ENCODE measurements at places on chromosomes 16 and 17.
A peak's percentile ranks its signal among the peaks of the same experiment; 100 is the strongest.

- DNase-seq: no peak
Measured at GRCh38 chr17:77526728-77527350, 386.1 kb downstream of the SEC14L1 start.

- DNase-seq: no peak
Measured at GRCh38 chr17:49848019-49848473, at the start of gene TAC4. TSS of gene TAC4 (minus strand) at chr17:49848069. CDS start at chr17:49848017, 52 bp downstream.

DNA sequence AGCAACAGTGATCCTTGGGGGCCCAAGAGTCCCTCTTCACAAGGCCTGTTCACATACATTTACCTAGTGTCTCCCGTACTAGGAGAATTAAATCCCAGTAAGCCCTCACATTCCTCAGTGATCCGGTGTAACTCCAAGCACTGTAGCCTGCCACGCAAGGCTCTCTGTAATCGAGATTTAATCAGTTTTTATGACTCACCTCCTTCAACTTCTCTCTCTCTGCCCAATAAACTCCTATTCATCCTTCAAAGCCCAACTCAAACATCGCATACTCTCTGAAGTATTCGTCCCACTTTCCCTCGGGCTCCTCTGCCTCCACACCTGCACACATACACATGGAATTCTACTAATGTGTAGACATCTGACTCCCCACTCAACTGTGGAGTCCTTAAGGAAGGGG is 141.8 kb downstream of the CMIP start:
- DNase-seq: no peak

GRCh38 chr16:53896722-53897121 is 192.8 kb downstream of the FTO start:
- DNase-seq: no peak

- no peak for DNase-seq
Measured at GRCh38 chr16:89720551-89720812, 216 bp downstream of the VPS9D1 start.

- DNase-seq: no peak
Measured at GRCh38 chr17:83119987-83120864, 40.8 kb downstream of the METRNL start.

DNA sequence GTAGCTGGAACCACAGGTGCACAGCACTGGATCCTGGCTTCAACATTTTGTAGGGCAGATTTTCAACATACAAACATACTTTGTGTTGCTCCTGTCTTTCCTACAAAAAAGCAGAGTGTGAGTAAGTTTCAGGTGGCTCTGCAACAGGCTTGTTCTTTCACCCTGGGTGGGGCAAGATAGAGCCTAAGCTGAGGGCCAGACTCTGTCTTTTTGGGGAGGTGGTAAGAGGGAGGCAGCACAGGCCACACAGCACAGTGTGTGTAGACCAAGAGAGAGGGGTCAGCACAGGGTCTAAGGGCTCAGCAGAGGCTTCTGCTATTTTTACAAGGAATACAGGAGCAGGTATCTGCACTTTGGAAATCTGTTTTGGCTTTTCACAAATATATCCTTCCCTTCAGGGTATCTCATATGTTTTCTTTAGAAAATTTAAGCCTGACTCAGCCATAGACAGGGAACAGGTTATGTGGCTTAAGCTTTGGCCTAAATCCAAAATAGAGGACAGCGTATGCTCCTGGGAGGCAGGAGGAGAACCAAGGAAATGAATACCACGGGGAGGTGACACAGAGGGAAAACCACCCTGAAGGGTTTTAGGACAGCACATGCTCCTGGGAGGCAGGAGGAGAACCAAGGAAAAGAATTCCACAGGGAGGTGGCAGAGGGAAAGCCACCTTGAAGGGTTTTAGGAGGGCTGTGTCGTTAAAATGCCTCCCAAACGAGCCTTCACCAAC is 21.6 kb downstream of the EMC8 start:
- no peak for DNase-seq

DNA sequence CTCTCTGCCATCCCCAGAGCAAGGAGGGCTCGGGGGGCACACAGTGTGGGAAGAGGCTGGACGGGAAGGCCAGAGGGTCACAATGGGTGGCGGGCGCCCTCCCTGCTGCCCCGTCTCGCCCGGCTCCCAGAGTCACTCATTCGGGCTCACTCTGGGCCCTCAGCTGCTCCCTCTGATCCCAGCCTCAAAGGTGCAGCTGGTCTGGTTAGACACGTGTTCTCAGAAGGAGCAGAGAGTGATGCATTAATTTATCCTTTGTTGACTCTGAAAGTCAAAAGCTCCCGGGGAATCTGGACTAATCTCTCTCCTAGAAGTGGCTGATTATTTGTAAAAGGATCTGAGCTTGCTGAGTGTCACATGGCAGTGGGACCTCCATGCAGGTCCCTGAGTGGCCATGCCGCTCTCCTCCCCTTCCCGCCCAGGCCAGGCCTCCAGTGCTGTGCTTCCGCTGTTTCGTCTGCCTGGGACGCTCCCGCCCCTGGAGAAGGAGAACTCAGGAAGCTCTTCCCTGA is 87.5 kb downstream of the SEC14L1 start:
- DNase-seq: no peak

DNA sequence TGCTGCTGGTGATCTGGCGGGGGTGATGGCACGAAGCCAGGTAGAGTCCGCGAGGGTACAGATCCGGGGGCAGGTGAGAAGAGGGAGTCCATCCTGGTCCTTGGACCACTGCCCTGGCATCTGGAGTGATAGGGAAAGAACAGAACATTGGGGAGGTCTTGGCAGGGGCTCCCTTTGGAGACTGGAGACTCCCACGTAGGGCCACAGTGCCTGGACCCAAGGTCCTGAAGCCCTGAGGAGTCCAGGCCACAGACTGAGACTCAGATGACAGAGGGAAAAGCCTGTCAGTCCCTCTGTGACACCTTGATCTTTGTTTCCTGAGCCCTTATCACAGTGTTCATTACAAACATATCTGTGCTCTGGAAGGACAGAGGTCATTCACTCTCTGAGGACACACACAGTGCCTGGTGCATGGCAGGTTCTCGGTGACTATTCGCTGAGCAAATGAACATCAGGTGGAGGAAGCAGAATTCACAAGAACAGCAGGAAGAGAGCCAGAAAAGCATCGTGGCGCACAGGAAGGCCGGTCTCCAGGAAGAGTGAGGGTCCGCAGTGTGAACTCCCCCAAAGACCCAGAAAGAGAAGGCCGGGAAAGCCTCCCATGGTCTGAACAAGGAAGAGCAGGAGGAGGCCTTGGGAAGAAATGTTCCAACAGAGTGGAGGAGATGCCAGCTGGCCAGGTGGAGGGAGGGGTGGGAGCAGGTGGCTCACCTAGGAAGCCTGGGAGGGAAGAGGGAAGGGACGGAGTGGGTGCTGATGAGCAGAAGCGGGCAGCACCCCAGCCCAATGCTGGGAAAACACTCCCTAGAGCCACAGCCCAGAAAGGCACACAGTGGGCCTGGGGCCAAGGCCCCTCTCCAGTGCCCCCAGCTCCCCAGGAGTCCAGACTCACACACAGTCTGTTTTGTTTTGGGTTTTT is 20.5 kb downstream of the PEMT start:
- no peak for DNase-seq

GRCh38 chr17:3739422-3740124 is 15.9 kb downstream of the HASPIN start:
- no peak for DNase-seq

DNA sequence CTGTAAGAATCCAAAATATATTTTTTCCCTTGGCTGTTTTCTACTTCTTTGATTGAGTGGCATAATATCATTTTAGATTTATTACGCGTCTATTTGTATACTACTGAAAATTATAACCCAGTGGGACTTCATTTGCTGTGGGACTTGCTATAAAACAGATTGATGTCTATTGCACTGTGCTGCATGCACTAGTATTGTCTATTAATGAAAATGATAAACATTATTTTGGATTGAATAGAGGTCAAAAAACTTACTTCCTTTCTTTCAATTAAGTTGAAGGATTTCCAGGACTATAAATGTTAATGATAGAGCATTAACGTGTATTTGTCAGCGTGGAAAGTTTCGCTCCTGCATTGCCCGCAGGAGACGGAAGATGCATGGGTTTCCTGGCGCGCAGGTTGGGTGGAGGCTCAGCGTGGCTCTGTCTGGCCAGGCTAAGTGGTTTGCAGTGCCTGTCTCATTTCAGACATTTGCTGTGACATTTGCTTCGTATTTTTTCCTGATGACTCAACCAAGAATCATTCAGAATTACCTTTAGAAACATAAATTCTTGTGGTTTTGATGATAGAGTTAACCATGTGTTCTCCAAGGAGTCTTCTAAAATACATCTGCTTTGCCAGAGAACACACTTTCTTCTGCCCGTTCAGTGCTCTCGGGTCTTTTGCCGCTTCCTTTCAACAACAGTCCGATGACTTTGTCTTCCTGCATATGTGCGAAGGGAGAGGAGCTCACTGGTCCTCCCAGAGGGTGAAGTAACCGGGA is 216.7 kb downstream of the RPTOR start:
- no peak for DNase-seq

GRCh38 chr17:75572713-75573539 is 14.7 kb upstream of the MYO15B start:
- DNase-seq: no peak

DNA sequence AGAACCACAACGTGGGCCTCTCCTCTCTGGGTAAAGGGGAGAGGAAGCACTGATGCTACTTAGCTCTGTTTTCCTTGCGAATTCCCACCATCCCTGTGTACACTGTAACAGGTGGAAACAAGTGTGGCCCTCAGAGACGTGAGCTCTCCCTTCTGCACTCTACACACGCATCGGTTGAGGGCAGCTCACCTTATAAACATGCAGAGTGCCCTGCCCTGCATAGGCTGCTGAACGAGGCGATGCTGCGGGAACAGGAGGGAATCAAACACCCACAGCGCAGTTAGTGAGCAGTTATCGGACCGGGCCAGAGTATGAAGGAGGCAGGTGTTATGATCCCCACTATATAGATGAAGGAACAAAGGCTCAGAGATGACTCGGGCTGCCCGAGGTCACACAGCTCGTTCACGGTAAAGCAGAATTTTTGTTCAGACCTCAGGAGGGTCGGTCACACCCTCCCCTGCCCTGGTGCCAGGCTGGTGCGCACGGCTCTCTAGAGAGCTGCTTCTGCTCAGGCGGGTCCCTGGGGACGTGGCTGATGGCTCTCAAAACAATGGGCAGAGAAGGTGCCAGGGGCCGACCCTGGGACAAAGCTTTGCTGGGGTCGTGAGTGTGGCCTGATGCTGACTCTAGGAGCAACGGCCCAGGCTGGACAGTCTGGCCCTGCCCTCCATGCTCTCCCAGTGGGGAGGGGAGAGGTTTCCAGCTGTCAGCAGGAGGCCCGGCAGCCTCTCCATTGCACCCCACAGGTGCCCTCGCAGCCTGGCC is 68.5 kb downstream of the RPH3AL start:
- DNase-seq: no peak

DNA sequence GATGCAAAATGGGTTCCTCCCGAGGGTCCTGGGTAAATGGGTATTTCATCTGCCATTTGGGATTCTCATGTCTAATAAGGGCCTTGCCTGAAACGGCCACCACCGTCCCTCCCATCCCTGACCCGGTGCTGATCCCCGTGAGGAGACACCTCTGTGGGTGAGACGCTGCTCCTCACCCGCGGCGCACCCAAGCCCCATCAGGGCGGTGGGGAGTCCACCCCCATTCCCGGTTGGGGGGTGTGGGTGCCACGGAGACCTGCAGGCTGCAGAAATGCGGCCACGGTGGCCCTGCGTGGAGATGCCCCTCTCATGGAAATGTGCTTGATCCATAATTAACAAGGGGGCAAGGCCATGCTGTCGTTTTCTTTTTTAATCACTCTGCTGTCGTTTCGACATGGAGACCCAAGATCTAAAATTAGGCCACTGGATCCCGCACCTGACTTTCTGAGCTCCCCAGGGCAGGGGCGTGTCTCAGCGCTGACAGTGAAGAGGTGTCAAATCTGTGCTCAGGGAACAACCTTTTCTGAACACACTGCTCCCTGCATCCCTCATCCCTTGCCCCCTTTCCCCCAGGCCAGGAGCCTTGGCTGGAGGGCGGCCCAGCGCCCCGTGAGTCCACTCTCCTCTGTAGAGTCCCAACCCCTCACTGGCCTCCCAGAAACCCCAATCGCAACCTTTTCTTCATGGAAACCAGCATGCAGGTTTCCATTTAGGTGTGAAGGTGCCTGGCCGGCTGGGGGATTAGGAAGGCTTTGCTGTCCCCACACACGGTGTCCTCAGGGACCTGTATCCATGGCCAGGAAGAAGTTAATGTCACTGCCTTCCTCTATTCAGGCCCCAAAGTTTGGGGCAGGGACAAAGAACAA is 38.9 kb downstream of the PEMT start:
- no peak for DNase-seq

GRCh38 chr17:20281860-20282259 is 185.5 kb downstream of the LGALS9B start:
- DNase-seq: no peak

- DNase-seq: peak; percentile 49
Measured at GRCh38 chr16:69720822-69721430, 5.4 kb downstream of the NQO1 start.

DNA sequence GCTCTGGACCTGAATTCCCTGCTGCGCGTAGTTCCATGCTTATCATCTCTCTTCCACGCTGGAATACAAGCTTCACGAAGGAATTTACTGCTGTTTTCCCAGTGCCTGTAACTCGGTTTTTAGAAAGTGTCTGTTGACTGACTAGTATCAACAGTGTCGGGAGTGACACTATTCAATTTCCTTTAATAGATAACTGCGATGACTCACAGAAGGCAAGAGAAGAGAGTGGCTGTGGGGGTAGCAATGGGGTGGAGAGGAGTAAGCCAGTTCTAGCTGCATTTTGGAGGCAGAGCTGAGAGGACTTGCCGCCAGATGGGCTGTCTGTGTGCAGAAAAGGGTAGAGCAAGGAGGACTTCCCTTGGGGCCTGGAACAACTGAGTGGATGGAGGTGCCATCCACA is 25.2 kb downstream of the B4GALNT2 start:
- DNase-seq: no peak

DNA sequence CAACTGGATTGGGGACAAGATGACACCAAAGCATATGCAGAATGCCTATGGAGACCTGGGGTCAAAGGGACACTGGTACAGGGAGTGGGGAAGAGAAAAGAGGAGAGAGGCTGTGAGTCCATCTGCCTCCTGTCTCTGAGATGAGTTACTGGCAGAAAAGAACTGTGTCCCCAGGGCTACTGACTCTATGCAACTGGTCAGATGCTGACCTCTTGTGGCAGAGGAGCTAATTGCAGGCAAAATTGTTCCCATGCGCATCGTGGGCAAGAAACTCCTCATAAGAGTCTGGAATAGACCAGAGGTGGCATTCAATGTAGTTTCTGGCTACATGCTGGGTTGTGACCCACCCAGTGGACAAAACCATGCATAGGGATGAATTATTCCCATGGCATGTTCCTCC is 26.1 kb upstream of the MLKL start:
- DNase-seq: no peak
